ENCODE measurements at places on chromosomes 13 and 19. TPM values are rescaled to one million over a fixed set of nuclear protein-coding genes. Genes with fewer than 3 reads are reported as not detected.
A peak's percentile ranks its signal among the peaks of the same experiment; 100 is the strongest.

GRCh38 chr19:46081928-46082727, 41.3 kb upstream of the IGFL4 start:
- DNase-seq: no peak

Gene BAX
- total RNA-seq: 331 TPM

Gene REEP6
- total RNA-seq: 2.0 TPM

Gene CYP4F11
- total RNA-seq: not detected

Gene ALOX5AP
- total RNA-seq: 21.7 TPM

GRCh38 chr13:58594747-58595600, 963.4 kb downstream of the PCDH17 start:
- DNase-seq: no peak

Gene PALM3
- total RNA-seq: not detected

Gene XRCC1
- total RNA-seq: 37.2 TPM

Gene DACT3
- total RNA-seq: 2.5 TPM

GRCh38 chr13:33058776-33059327, 42.6 kb downstream of the KL start:
- no peak for DNase-seq

- DNase-seq: no peak
These were observed 7.5 kb downstream of the ELAVL1 start for GRCh38 chr19:7997809-7998480.

Gene ZIC5
- not detected for total RNA-seq

DNA sequence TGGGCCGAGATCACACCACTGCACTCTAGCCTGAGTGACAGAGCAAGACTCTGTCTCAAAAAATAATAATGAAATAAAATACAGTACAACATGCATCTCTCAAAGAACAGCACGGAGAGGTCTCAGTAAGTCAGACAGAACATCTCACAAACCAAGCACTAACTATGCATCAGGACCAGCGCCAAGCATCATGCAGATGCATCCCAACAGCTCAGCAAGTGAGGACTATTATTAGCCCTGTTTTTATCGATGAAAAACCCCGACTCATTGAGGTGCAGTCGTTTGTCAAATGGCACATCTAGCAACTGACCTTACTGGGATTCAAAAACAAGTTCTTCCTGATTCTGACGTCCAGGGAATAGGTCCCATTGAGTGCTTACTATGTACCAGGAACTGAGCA, 3.8 kb downstream of the C19orf47 start:
- no peak for DNase-seq

DNA sequence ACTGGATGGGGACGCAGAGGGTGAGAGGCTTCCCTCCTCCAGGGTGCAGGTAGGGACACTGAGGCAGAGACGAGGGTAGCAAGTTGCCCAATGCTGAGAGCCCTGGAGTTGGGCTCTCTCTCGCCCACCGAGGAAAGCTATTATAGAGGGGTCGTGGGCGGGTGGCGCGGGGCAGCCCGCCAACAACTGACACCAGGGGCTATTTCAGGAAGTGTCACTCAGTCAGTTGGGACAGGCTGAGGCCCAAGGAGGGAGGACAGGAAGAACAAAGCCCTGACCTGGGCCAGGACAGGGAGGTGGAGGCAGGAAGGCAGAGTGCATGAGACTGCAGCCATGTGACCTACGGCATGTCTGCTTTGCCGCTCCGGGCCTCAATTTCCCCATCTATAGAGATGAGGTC, 29.9 kb downstream of the TINCR start:
- DNase-seq: no peak

- no peak for DNase-seq
These were observed 87.9 kb downstream of the KLF5 start for GRCh38 chr13:73146707-73147106.

GRCh38 chr13:32257649-32258048, 57.5 kb downstream of the ZAR1L start:
- DNase-seq: no peak

Gene ZNF665
- total RNA-seq: 5.6 TPM

DNA sequence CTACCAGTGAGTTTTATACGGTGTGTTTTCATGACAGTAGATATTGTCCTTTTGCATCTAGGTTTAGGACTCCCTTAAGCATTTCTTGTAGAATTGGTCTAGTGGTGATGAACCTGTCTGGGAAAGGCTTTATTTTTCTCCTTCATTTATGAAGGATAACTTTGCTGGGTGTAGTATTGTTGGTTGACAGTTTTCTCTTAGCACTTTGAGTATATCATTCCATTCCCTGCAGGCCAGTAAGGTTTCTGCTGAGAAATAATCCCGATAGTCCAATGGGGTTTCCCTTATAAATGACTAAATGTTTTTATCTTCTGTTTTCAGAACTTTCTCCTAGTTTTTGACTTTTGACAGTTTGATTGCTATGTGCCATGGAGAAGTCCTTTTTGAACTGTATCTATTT, 57.2 kb downstream of the DNAJC3 start:
- DNase-seq: no peak

DNA sequence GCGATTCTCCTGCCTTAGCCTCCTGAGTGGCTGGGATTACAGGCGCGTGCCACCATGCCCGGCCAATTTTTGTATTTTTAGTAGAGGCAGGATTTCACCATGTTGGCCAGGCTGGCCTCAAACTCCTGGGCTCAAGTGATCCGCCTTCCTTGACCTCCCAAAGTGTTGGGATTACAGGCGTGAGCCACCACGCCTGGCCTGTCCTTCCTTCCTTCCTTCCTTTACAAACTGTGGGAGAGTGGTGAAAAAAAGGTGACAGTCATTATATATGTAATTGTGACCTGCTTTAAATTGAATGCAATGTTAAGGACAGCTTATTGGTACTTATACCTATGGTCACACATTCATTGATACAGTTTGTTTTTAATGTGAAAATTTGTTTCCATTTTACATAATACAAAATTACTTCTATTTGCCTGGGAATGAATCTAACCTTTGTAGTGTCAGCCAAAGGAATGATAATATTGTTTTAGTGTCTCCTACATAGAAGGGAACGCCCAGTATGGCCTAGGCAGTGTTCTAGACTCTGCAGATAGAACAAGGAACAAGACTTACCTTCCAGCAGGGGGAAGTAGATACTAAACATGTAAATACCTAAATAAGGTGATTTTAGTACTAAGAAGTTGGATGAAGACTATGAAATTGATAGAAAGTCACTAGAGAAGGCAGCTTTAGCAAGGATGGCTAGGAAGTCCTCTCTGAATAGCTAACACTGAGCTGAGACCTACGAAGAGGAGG, 146.3 kb downstream of the GGACT start:
- DNase-seq: no peak

DNA sequence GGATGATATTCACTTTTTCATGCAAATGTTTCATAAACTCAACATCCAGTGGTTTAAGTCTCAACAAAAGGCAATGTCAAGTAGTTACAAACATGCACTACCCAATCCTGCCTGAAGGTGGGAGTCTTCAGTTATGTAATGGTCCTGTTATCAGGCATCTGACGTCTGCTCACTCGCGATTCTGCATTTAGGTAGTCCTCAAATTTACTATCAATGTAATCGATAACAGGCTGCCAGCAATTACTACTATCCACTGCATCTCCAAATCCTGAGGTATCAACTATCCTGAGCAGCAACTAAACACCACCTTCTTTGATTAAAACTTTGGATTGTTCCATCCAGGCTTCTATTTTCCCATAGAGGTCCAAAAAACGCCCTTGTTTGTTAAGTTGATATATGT, 51.2 kb downstream of the NLRP12 start:
- DNase-seq: peak; percentile 14

GRCh38 chr13:26011996-26012821, 39.6 kb downstream of the SHISA2 start:
- peak; percentile 79 for DNase-seq

- no peak for DNase-seq
These were observed 50.6 kb upstream of the PCDH20 start for GRCh38 chr13:61466280-61466679.

Gene GFY
- total RNA-seq: not detected

Gene LRRC4B
- total RNA-seq: not detected

Gene FAM83E
- total RNA-seq: 3.7 TPM

DNA sequence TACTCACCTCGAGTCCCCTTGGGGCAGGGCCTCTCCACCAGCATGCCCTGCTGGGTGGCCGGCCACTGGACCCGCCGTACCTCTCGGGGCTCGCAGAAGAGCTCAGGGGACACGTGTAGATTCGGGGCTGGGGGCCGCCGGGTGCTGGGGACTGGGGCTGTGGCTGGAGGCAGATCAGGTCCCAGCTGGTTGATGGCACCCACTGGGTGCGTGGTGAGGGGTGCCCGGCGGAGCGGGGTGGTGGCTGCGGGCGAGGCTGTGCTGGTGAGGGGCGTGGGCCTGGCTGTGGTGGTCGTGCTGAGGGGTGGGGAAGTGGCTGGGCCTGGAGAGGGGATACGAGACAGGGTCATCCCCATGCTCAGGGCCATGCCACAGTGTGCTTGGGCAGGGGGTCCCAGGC, 24.9 kb upstream of the ASF1B start:
- DNase-seq: no peak

DNA sequence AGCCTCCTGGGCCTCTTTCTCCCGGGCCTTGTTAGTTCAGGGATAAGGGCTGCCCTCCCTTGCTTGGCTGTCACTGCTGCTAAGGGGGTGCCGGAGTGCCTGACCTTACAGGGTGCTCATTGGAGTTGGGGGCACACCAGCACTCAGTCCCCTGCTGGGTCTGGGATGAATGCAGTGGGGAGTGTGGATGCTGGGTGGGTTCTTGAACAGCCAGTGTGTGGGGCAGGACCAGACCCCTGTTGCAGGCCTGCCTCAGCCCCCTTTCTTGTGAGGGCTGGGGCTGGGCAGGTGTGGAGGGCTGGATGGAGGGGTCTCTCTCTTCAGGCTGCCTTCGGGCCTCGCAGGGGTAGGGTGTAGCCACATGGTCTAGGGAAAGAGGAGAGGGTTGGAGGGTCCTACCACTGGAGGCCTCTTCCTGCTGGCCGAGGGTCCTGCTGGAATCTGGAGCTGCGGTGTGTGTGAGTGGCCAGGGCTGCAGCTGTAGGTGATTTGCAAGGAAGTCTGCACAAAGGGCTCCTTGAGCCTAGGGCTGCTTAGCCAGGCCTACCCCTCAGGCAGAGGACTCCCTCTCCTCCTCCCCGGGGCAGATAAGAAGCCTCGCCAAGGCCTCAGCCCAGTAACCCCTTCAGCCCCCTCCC, 3.2 kb downstream of the CEBPA start:
- DNase-seq: no peak

- peak; percentile 27 for DNase-seq
These were observed 39.3 kb downstream of the EFNA2 start for GRCh38 chr19:1324806-1325567.

DNA sequence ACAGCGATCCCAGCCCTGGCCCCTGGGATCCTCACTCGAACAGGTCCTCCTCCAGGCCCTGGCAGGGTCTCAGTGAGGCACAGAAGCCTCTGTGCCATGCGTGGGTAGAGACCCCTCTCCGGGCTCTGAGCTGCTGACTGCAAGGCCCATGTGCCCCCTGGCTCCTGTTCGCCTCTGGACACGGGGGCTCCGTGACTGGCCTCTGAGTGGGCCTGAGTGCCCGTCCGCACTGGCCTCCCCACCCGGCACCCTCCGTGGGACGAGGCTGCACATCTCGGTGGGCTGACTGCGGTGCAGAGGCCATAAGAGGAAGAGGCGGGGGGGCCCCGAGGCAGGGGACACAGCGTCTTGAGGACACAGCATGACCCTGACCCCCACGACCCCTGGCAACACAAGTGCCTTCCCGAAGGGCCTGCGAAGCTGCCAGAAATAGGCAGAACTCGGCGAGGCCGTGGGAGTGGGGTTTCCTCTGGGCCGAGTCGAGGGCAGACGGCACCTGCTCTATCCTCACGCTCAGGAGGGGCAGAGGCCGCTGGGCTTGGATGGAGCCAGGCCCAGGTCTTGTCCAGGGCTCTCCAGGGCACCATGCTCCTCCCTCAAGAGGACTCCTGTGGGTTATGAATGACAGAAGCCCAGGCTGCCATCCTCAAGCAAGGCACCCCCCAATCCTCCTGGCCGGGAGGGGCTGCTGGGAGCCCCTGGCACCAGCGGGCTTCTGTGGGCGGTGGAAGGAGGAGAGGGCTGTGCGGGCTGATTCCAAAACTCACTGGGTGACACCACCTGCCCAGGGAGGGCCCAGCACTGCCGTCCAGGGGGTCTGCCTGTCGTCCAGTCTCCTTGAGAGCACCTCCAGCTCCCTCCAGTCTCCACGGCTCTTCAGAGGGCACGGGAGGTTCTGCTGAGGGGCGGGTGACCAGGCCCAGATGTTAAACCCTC, 52.6 kb downstream of the RASA3 start:
- DNase-seq: no peak

DNA sequence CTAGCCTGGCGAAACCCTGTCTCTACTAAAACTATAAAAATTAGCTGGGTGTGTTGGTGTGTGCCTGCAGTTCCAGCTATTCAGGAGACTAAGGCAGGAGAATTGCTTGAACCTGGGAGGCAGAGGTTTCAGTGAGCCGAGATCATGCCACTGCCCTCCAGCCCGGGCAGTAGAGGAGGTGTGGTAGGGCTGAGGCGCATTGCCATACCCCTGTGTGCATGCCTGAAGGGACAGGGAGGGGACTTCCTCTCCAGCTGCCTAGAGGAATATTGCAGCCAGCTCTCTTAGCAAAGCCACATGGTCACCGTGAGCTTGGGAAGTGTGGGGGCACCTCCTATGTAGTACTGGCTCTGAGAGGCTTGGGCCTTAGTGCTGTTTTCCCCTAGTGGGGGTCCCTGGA, 29.2 kb upstream of the PEPD start:
- DNase-seq: no peak
